Fibroblast of mammary gland (primary cell): ENCODE measurements at places on chromosomes 3 and 15.

DNA sequence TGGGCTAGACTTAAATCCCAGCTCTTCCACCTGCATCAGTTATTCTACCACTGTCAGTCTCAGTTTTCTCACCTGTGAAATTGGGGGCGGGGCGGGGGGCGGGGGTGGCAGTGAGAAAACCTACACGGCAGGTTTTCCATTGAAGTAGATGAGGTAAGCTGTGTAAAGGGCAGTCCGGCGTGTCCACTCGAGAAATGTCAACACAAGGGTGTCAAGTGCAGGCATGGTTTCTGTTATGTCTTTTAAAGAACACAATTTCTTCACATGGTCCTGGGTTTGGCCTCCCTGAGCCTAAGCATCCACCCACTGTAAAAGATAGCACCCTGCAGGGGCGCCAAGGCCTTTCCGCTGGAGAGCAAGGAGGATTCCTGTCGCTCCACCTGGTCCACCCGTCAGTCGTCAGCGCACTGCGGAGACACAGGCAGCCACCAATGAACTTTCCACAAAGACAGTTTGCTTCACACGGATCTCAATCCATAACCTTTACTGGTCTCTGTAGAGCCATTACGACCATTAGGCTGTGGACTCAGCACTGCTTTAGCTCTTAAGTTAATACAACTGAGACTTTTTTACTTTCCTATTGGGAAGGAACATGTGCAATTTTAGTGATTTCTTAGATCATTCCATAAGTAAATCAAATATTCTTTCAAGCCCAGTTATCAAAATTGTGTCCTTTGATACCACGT, 99.5 kb upstream of the FOXB1 start:
- no peak for DNase-seq

- no peak for DNase-seq
Measured at GRCh38 chr15:26561130-26561529, 211.7 kb downstream of the GABRB3 start.

- DNase-seq: peak; percentile 1
Measured at GRCh38 chr3:191170097-191170496, 28.9 kb upstream of the OSTN start.

GRCh38 chr3:145952536-145952935, 208.4 kb downstream of the PLOD2 start:
- peak; percentile 97 for DNase-seq

GRCh38 chr3:156273111-156273694, 152.8 kb downstream of the KCNAB1 start:
- no peak for DNase-seq

DNA sequence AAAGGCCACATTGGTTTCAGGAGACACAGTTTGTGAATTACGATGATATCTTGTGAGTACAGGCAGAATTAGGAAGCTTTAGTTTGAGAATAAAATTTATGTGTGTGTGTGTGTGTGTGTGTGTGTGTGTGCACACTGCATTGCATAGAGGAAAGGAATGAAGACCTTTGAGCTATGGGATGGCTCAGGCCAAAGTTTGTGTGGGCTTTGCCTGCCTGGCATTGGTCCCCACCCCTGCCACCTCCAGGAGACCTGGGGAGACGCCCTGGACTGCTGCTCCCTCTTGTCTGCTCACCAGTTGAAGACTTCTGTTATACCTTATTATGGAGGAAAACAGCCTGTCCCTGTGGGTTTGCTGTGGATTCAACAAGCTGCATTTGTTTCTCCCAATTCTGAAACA, 37.2 kb downstream of the TIGIT start:
- DNase-seq: no peak

- peak; percentile 73 for DNase-seq
Measured at GRCh38 chr15:34812369-34812768, 17.0 kb upstream of the ACTC1 start.

GRCh38 chr3:193080821-193081365, 160.1 kb upstream of the PLAAT1 start:
- no peak for DNase-seq

- DNase-seq: peak; percentile 41
Measured at GRCh38 chr3:127748754-127749327, 73.5 kb downstream of the MGLL start.

DNA sequence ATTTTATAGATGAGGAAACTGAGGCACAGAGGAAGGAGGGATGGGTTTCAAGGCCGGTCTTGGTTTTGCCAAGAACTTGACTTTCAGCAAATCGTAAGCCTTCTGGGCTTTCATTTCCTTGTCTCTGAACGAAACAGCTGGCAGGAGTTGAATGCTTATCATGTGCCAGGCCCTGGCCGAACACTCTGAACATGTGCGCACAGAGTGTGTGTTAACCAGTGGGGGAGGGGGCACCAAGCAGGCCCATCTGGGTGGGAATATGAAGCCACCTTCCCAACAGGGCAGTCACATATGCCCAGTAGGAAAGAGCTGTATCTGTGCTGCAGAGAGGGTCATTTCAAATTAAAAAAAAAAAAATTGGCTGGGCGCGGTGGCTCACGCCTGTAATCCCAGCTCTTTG, 29.3 kb downstream of the ZNF710 start:
- DNase-seq: no peak

GRCh38 chr15:94700211-94700610, 468.9 kb downstream of the MCTP2 start:
- DNase-seq: no peak

DNA sequence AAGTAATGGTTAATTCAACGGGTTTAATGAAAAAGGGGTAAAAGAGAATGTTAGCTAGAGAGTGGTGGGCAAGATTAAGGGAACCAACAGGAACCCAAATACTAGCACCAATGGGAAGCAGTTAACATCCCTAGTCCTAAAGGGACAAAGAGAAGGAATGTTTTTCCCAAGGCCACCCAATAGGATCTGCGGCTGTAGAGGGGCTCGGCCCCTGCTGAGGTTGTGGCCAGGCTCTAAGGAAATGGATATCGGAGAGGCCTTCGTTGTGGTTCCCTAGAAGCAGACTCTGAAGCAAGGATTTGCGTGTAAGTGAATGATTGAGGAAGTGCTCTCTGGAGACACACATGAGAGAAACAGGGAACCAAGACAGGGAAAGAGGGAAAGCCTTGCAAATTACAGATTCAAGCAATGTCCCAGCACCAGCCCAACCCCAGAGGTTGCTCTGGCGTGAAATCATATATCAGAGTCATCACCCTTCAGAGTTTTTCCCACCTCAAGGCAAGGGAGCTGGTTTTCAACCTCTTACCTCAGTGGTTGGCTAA, 83.6 kb upstream of the TNIK start:
- no peak for DNase-seq

DNA sequence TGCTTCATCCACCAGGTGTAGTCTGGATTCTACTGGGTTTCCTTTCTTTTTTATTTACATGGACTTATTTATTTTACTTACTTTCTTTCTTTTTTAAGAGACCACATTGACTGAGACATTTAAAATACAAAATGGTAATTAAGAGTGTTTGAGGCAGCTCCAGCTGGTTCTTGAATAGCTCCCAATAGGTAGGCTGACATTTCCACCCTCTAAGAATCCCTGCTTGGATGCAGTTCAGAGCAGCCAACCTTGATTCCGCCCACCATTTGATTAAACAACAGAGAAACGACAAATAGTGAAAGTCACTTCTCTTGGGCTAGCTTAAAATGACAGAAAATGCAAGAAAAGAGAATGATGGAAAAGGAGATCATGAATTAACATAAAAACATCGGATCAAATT, 270.5 kb downstream of the TUSC7 start:
- DNase-seq: no peak

DNA sequence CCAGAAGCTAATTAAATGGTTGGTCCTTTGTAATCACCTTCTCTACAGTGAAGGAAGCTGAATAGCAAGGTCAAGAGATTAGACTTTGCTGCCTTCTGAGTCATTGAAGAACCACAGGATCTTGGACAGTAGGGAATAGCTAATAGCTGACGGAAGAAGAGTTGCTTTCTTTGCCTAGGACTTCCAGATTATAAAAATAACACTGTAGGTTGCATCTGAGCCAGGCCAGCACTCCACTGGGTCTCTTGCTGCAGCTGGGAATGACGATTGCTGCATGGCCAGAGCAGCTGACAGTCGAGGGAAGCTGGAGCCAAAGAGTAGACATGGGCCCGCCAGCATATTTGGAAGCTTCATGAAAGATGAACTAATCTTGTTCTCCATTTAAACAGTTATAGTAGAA, 81.5 kb upstream of the KCNMB2 start:
- peak; percentile 78 for DNase-seq

DNA sequence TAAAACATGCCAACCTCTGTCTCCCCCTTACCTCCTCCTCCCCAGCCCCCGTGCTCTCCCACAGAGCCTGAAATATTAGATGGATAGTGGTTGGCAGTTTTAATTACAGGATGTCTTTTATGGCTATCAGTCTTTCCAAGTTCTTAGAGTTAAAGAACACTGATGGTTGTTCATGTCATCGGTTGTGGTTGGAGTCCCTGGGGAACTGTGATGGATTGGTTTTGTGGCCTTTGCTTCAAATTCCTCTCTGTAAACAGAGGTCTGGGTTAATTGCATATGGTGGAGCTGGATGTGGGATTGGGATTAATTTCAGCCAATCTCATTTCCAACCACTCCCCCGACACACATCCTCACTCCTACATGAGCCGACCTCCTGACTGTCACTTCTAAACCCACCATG, 164.5 kb upstream of the PROK2 start:
- DNase-seq: peak; percentile 40

DNA sequence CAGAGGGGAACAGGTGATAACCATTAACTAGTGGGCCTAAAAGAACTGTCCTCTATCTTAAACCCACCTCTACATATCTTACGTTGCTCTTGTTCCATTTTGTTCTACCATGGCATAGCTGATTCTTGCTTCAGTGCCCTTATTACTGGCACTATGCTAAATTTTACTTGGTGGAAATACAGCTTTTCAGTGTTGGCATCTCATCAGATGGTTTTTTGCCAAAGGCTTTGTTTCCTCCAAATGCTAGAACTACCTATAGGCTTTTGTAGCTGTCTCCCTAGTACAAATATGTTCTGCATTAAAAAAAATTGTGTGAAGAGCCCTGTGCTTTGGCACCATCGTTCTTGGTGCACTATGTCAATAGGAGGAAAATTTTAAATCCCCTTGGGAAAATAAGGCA, 145.0 kb upstream of the ZBTB20 start:
- DNase-seq: no peak

DNA sequence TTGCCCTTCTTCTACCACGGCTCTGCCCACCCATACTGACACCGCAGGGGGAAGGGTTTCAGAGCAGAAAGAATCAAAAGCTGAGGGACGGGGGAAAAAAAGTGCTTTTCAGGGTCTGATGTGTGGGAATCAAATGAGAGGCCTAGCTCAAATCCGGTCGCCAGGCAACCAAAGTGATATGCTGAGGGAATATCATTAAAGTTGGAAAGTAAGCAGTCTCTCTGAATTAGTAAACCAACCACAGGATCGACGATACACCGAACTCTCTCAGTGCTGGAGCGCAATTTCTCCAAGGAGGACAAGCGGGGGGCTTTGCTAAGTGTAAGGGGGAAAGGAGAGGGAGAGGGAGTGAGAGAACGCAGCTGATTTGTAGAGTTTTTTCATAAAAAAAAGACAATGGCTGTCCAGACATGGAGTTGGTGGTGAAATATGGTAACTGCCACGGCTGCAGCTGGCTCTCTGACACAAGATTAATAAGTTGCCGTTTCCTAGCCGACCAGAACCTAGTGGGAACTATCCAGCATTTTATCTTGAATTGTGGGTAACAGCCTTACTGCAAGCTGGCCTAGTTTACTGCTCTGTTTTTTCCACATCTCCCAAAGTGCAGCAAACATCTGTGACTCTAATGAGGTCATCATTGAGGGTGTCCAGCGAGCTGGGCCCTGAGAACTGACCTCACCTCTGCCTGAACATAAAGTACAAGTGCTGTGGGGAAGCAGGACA, 530.2 kb downstream of the SOX2 start:
- DNase-seq: peak; percentile 88

DNA sequence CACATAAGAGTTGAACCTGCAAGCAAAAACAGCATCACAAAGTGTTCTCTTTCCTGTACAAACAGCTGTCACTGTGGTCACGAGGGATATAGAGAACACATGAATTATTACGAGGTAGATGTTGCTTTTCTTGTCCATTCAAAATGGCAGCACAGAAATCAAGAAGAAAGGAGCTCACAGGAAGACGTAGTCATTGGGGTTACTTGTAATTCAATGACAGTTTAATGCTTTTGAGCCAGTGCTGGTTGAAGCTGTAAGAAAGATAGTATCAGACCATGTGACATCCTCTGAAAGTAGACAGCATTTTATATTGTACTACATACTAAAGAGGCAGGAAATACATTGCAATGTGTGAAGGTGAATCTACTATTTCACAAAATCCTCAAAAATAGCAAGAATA, 140.4 kb downstream of the ABI3BP start:
- no peak for DNase-seq

- peak; percentile 90 for DNase-seq
Measured at GRCh38 chr15:101193120-101193644, 58.7 kb downstream of the CHSY1 start.

DNA sequence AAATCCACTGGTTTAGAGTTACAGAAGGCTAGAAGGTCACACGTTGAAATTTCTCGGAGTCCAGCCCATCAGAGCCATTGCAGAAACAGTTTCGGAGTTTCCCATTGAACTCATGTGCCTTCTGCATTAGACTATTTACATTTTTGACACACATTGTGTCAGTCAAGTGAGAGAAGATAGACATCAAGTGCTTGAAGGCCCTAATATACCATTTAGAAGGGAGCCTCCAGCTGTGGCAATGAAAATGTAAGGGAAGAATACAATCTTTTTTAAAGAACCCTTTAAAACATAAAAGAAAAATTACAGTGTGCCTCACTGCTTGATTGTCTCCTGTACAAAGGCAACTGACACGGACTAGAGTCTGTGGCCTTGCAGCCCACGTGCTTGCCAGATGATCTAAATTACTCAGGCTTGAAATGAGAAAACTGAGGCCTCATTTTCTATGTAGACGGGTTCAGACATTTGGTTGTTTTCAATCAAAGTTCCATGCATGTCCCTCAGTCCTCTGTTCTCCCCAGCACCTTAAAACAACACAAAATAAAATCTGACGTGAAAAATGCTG, 650.5 kb downstream of the ROBO2 start:
- DNase-seq: no peak

- no peak for DNase-seq
Measured at GRCh38 chr3:5565026-5565425, 377.5 kb downstream of the EDEM1 start.

DNA sequence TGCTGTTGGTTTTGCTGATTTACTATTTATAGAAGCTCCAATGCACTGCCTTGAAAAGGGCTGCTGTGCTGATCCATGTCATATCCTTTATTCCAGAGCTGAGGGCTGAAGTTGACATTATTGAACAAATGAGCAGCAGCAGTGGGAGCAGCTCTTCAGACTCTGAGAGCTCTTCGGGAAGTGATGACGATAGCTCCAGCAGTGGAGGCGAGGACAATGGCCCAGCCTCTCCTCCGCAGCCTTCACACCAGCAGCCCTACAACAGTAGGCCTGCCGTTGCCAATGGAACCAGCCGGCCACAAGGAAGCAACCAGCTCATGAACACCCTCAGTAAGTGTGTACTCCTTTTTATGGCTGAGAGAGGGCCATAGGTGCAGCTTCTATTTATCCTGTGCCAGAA, 8.8 kb downstream of the EAF1 start:
- no peak for DNase-seq

- DNase-seq: no peak
Measured at GRCh38 chr3:108669208-108669607, 79.7 kb downstream of the DZIP3 start.
